Mammary epithelial cell (primary cell): ENCODE measurements at places on chromosomes 6 and 20. TPM values are rescaled to one million over a fixed set of nuclear protein-coding genes. Genes with fewer than 3 reads are reported as not detected.

GRCh38 chr6:3236005-3236404 is 8.6 kb upstream of the TUBB2B start:
- no peak for DNase-seq

DNA sequence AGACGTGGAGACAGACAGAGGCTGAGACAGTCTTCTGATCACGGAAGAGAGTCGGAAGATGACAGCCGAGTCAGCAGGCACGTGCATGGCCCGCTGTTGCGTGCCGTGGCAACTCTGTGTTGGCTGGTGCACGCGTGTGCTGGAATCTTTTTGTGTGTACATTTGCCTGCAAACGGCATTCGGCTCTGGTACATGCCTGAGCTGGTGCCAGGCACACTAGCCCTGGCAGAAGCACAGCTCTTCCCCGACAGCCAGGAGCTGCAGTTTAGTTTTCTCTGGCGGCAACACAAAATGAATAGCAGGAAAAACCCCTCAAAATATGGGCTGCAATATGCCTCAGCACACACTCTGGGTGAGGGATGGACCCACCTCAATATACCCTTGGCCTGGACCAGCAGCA is 769 bp upstream of the PDYN start:
- DNase-seq = no peak

- peak; percentile 1 for DNase-seq
Measured at GRCh38 chr20:52490711-52491430, 299.3 kb upstream of the ZFP64 start.

RAET1G gene
- 6.3 TPM for total RNA-seq

DNA sequence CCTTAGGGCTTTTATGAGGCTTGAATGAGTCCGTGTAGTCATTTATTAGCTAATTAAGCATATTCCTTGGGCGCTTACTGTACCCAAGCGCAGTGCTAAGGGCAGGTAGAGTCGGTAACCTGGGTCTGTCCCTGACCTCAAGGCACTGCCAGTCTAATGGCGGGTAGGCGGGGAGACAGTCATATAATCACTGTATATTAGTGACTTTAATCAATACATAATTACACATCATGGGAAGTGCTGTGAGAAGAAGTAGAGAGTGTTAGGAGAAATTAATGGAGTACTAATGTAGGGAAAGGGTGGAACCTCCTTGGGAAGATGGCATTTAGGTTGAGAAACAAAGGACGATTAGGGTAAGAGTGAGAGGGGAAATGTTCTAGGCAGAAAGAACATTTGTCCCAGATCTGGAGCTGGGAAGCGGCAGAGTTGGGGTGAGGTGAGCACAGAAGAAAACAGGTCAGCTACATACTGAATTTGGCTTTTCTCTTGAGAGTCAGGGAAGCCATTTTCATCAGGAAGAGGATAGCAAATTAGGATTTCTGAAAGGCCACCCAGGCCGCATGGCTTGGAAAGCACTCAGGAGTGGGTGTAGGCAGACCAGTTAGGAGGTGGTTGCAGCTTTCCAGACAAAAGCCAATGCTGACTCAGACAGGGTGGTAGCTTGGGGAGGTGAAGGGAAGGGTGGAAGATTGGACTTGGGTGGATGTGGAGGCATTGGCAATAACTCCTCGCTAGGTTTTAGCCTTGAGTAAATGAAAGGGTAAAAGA is 954 bp upstream of the BLCAP start:
- peak; percentile 28 for DNase-seq

DNA sequence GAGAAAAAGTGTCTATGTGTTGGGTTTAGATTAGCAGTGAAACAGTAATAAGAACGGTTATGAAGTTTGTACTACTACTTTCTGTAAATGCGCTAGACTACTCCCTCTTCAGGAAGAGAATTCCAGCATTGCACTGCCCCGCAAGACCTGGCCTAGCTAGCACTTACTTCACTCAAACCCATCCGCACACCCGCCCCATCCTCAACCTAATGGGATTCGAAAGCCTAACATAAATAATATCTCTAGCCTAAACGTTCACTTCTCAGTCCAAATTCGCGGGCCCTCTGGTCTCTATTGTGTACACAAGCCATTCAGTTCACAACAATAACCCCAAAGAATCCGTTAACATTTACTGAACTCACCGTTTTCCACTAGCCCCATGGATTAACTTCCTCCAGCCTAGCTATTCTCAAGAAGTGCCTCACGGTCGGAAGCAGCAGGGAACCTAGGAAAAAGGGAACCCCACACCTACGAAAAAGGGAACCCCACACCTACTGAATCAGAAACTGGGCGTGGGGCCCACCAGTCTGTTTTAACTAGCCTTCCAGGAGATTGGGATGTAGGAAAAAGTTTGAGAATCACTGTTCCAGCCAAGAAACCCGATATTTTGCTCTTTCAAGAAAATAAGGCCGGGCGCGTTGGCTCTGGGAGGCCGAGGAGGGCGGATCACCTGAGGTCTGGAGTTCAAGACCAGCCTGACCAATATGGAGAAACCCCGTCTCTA is 45.4 kb upstream of the BTN3A2 start:
- no peak for DNase-seq

HLA-DRB1 gene
- 0.83 TPM for total RNA-seq

DNA sequence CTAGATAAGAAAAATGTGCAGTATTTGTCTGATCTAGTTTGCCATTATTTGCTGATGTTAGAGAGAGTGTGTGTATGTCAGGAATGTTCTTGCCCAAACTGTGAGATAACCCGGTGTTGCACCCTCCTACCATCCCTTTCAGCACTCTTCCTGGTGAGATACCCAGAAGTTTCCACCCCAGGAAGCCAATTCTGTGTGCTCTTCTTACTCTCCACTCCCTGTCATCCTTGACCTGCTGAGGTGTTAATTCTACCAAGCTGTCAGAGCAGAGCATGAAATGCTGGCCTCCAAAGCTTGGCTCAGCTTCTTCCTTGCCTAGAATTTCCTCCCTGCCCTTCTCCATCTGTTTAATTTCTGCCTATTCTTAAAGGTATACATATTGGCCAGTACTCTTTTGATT is 237.3 kb upstream of the CNR1 start:
- DNase-seq = no peak

DNA sequence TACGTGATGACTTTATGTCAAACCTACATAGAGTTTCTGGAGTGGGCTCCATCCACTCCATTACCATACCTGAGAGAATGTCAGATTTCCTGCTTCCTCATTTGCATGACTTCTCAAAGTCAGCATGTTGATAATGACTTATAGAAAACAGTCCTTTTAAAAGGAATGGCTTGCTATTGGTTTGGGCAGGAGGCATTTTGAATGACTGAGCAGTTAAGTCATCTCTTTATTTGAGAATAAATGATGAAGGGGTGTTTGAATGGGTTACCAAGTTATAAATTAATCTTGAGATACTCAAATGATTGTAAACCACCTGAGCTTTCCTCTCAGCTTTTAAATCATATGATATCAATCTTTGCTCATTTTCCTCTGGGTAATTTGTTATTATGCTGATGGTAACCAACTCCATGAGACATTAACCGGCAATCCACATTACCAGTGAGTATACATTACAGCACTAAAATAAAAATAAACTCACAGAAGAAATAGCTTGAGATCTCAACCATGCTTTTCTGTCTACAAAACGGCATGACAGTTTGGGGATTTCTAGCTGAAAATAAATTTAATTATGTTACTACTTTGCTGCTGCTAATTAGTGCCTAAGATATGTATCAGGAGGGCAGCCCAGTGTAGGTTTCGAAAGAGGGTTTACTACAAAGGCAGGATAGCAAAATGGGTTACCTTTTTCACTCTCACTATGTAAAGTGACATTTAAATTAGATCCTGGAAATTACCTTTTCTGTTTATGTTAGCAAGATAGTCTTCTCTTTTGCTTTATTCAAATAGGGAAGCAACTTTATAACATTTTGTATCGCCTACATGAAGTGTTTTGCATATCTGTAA is 78.8 kb downstream of the RPS12 start:
- DNase-seq = no peak

DNA sequence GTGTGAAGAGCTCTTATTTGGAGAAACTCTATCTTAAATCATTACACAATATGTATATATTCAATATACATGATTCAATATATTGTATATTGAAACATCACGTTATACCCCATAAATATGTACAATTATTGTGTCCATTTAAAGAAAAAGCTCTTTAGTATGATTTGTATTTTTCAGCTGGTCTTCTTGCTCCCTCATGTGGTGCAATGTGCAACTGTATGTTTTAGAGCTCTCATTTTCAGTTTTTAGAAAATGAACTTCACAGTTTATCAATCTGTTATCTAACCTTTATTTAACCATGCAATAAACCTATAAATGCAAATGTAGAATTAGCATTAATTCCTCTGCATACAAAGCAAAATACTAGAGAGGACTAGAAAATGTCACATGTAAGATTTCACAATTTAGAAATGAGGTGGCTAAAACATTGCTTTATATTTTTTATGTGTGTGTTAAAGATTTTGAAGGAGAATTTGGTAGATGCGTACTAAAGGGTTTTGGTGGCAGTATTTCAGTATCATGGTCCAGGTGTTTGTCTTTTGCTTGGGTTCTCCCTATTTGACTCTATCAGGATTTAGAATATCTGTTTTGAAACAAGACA is 167.1 kb downstream of the PHF3 start:
- DNase-seq = no peak

DNA sequence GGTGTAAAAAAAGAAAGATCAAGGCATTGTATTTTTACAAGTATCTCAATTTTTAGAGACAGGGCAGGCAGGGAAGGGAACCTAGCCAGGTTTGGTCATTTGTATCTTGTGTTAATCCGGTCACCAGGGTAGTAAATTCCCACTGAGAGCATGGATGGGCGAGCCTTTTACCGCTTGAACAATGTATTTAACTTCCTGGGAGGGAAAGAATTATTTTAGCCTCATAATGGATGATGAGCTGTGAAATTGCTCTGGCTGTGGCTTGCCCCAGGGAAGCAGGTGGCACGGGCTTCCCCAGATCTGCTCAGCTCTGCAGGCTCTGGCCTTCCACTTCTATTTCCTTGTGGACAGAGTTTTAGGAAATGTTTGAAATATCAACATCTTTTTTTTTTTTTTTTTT is 72.9 kb downstream of the TOX2 start:
- DNase-seq = no peak

CRIP3 gene
- total RNA-seq = not detected in 2 replicates

XKR7 gene
- total RNA-seq = not detected in 2 replicates

DNA sequence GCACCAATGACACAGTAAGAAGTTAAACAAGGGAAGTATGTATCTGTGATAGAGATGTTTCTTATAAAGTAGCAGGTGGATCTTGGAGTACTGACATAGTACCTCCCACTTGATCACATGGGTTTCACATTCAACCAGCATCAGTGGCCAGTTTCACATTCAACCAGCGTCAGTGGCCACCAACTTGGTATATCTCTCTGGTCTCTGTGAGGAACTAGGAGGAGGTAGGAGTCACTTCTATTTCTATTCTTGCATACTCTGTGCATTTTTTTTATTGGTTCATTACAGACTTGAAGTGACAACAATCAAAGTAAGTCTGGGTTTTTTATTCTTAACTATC is 200.3 kb upstream of the SIM1 start:
- DNase-seq = no peak

DNA sequence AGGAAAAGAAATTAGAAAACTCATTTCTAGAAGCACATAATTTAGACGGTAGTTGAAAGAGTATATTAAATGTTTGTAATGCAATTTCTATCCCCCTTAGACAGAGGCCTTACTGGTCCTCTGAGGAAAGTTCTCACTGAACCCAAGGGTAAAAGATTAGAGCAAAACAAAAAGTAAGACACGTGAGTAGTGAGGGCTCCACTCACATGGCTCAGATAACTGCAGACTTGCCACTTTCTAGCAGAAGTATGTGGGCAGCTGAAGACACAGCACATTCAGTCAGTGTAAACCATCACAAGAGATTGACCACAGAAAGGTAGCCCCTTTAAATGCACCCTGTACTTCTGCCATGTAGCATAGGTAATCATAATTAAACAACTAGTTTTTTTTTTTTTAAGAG is 193.8 kb downstream of the BTBD9 start:
- no peak for DNase-seq

- DNase-seq = no peak
Measured at GRCh38 chr6:164133095-164133494, 718.6 kb downstream of the QKI start.

SAMHD1 gene
- 3.8 TPM for total RNA-seq

- DNase-seq = no peak
Measured at GRCh38 chr6:12151433-12151820, 138.7 kb upstream of the EDN1 start.

ME1 gene
- total RNA-seq = 36.3 and 37.2 TPM in 2 replicates

OVOL2 gene
- 2.0 TPM for total RNA-seq

- DNase-seq = no peak
Measured at GRCh38 chr20:22652681-22653588, 68.6 kb upstream of the FOXA2 start.

DNA sequence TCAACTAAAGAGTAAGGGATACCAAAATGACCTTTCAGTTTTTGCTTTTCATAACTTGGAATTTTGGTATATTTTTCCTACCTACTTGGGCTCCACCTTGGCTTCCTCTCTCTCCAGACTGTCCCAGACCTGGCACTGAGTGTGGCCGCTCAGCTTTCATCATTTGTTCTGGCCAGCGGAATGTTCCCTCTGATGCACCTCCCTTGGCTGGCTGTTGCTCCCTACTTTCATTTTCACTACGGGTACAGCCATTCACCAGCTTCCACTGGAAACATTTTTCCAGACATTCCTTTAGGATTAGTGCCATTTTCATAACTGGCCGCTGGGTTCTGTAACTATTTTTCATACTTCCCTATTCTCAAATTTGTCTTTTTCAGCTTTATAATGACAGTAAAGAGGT is 487.4 kb downstream of the TENT5A start:
- DNase-seq = no peak

SALL4 gene
- 0.21 and 0.40 TPM in 2 replicates for total RNA-seq

DNA sequence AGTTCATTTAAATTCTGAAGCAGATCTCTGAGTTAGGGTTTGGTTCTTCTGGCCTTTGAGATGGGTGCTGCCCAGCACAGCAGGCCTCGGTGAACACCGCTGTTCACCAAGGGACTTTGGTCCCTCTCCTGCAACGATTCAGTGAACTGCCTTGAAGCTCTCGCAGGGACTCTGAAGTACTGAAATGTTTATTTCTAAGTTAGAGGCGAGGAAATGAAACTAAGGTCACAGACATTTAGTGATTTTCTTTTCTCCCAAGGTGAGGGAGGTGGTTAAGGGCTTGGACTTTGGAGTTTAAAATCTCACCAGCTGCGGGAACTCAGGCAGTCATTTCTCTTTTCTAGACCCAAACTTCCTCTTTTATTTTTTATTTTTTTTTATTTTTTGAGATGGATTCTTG is 26.2 kb downstream of the E2F3 start:
- no peak for DNase-seq

GRCh38 chr20:48406912-48407340 is 420.9 kb downstream of the PREX1 start:
- DNase-seq = no peak

- no peak for DNase-seq
Measured at GRCh38 chr20:58715801-58716475, 23.3 kb downstream of the NPEPL1 start.

GRCh38 chr6:128007658-128008057 is 106.8 kb upstream of the THEMIS start:
- no peak for DNase-seq
